Activated gamma-delta T cell treated with Interleukin-2 at 50 U/mL for 16 hours (primary cell): ENCODE measurements at places on chromosomes 7 and 10.
A peak's percentile ranks its signal among the peaks of the same experiment; 100 is the strongest.

DNA sequence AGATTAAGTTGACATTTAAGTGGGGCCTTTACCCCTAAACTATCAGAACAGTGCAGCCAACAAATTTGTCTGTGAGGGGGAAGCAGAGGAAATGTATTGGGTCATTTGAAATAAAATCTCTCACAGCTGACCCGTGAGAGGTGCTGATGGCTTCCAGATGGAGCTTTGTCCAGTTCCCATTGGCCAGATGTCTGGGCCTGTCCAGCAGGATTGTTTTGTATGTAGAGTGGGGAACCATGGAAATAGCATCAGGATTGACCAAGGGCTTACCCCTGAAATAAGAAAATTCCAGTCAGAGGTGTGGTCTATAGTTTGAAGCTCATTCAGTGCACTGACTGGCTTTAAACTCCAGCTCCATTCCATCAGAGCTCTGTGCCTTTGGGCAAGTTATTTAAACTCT is 50.6 kb downstream of the INHBA start:
- no peak for DNase-seq

- DNase-seq = no peak
These were observed 4.6 kb downstream of the GPR15LG start for GRCh38 chr10:84178160-84178609.

DNA sequence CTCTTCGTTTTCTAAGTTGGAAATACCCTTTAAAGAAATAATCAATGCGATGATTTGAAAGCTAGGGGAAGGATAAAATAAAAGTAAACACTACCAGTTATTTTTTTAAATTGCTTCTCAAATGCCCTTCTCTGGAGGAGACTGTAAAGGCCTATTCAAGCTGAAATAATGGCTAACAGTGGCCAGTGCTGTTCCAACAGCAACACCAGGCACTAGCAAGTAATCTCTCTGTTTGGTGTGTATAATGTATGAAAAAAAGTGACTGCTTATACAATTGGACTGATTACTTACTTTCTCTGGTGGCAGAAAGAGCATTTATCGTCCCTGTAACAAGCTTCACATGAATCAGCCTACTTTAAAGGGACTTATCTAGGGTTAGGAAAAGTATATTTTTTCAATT is 102.7 kb downstream of the CSTF2T start:
- no peak for DNase-seq

DNA sequence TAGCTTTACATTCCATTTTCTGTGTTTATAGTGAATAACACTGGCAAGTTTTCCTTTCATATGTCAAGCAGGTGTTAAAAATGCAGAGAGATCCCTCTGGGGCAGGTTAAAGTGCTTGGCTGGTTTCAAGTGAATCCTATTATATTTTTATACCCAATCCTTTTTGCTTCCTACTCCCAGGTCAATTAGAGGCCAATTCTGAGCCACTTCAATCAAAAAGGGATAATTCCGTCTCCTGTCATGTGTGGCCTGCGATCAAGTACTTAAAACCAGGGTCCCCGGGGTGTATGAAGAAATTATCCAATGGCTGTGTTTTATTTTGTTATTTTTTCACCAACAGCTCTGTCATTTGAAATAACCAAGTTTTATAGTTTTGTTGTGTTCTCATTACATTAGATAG is 313.2 kb downstream of the PRPF18 start:
- no peak for DNase-seq

DNA sequence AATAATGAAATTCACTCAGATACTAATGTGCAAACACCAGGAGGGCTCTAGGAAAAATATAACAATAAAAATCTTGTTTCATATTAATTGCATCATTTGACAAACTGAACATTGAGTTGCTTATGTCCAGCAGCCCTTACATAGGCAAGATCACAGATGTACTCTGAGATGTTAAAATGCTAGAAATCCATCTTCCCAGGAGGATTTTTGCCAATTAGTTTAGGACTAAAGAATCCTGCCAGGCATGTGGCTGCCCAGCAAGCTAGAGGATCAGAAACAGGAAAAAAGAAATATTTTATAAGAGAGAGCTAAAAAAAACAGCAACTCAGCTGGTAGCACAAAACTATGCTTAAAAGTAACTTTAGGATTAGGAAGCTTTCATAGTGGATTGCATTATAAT is 407.8 kb downstream of the NXPH1 start:
- no peak for DNase-seq

GRCh38 chr10:87761153-87761552 is 56.9 kb downstream of the ATAD1 start:
- DNase-seq = no peak

DNA sequence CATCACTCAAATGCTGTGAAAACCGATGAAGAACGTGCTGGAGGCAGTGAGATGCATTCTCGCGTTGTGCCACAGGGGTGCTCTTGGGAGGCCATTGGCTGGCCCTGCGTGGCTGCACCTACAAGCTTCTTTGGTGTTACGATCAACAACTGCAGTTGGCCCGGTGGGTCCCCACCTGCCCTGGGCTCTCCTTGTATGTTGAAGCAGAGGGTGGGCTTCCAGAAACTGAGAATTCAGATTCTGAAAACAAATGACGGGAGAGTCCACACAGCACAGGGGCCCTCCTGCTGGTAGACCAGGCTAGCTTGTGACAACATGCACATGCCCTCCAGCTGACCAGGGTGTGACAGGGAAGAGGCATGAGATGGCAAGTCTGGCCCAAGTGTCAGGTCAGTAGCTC is 23.7 kb upstream of the DDC start:
- no peak for DNase-seq

- DNase-seq = no peak
These were observed 740 bp downstream of the GALNT11 start for GRCh38 chr7:152025937-152026890.

DNA sequence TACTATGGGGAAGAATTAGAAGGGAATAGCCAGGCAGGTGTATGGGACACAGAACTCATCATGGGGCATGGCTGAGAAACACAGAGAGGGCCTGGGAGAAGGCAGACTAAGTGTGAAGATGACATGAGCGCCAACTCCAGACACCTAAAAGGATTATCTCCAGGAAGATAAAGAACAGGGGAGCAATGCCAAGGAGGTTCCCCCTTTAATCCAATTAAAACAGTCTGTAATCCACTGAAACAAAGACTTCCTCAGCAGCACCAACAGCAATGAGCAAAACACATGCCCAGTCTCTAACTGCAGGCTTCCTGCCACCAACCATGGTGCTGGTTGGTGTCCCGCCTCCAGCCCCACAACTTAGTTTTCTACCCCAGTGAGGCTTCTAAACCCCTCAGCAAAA is 108.9 kb downstream of the GRID1 start:
- DNase-seq = no peak

DNA sequence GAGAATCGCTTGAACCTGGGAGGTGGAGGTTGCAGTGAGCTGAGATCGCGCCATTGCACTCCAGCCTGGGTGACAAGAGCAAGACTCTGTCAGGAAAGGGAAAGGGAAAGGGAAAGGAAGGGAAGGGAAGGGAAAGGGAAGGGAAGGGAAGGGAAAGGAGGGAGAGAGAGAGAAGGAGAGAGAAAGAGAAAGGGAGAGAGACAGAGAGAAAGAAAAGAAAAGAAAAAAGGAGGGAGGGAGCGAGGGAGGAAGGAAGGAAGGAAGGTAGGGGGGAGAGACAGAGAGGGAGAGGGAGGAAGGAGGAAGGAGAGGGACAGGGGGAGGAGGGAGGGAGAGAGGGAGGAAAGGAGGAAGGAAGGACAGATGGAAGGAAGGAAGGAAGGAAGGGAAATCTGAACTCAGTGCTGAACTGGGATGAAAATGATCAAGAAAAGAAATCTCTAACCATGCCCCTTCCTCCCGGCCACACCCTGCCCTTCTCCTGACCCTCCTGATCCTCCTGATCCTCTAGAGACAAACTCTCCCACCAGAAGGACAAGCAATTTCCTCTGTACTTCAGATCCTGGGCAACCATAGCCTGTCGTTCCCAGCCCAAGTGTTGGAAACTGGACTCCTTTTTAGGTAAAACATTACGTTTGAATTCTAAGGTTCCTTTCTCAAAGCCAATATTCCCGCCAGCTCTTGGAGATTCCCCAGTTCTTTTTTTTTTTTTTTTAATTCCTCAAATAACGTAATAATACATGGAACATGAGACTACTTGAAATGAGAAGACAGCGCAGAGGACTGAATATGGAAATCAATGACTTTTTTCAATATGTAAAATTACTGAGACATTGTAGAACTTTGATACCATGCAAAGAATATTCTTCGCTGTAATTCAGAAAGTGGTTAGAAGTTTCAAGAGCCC is 32.1 kb downstream of the NMT2 start:
- no peak for DNase-seq

- DNase-seq = no peak
These were observed 11.9 kb downstream of the TMEM106B start for GRCh38 chr7:12222889-12223579.

- DNase-seq = no peak
These were observed 104.8 kb upstream of the LAMB4 start for GRCh38 chr7:108234971-108235450.

DNA sequence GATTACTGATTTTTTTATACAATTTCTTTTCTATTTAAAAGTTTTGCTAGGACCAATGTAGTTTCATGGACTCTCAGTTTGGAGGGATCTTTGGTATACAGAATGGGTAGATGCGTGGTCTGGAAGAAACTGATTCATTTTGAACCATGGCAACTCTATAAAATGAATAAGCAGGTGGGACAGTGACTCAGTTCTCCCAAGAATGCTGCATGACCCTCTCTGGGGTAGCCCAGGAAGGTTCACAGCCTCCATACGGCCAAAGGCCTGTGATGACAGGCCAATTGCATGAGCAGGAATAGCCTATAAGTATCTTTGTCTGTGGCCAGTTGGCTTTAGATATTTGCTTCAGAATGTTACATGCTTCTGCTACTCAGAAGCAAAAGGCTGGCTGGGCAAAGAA is 113.3 kb upstream of the RSU1 start:
- DNase-seq = no peak

- no peak for DNase-seq
These were observed 15.7 kb downstream of the GRID1 start for GRCh38 chr10:86350897-86351296.

- no peak for DNase-seq
These were observed 53.4 kb upstream of the KIF5B start for GRCh38 chr10:32109603-32110002.

- DNase-seq = no peak
These were observed 12.6 kb downstream of the USP6NL start for GRCh38 chr10:11598712-11599397.

DNA sequence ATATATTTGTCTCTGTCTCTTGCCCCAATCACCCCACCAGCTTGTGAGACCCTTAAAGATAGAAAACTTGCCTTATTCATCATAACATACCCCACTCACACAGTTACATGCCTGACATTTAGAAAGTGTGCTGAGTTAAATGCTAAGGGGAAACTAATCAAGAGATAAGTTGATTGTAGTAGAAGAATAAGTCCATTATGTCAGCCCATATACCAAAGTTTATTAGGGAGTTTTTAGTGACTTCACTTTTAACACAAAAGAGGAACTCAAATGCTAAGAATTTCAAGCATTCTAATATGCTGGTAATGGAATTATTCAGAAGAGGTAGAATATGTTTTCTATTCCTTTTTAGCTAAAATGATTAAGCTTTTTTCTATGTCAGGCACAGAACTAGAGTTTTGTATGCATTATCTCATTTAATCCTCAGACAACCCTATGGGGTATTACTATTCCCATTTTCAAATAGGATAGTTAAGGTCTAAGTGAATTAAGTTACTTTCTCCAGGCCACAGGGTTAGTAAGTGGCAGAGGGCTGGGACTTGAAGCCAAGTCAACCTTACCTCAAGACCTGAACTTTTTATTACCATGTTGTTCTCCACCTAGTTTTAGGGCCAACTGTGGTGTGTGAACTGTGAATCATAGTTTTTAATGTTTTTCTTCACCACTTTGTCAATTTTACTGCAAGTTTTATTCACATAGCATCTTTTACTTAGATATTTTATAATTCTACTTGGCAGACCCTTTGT is 19.6 kb downstream of the ASAH2 start:
- DNase-seq = no peak

DNA sequence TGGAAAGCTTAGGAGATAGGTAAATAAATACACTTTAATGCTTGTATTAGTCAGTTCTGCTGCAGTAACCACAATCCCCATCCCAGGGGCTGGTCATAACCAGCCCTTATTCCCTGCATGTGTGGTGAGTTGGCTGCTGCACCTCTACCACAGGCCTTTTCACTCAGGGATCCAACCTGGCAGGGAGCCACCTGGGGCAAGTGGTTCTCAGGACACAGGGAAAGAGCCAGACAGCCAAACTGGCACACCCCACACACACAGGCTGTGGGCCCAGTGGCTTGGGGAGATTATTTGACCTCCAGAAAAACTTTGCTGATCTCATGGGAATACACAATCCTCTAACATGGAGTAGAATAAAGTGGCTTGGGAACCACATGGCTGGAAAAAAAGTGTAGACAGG is 400.0 kb upstream of the RNF32 start:
- DNase-seq = no peak

- DNase-seq = peak; percentile 91
These were observed at the start of gene MYO1G for GRCh38 chr7:44978511-44979366. TSS of gene MYO1G (minus strand) at chr7:44979015. CDS start at chr7:44978961, 54 bp downstream.

DNA sequence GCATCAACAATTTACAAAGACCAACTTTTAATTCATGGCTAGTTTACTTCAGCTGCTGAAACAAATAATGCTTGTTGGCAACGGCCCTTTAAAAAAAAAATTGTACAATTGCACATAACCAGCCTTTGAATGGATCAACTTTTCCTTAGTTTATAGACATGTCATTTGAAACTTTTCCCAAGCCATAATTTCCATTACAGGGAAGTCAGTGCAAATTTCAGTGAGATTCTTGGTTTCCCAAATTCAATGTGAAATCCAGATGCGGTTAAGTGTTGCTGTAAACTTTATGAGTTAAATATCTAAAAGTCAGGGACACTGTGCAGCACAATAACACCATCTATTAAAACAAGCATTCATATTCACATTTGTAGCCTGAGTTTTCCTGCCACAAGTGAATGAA is 182.2 kb downstream of the JAZF1 start:
- DNase-seq = no peak

DNA sequence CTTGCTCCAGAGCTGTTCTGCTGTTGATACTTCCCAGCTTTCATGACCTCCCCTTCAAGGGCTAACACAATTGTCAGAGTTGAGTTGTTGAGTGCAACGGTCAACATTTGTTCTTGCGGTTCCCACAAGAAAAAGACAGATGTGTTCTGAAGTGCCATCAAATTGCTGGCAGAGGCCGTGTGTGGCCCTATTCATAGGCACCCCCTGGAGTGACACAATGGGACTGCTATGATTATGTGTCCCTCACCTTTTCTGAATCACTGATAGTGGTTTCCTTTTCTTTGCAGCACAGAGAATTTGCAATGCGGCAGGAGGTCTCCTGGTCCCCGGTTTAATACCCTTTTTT is 5.8 kb upstream of the IGFBP1 start:
- DNase-seq = no peak
